Fibroblast of mammary gland (primary cell): ENCODE measurements at places on chromosomes 11 and 22.

DNA sequence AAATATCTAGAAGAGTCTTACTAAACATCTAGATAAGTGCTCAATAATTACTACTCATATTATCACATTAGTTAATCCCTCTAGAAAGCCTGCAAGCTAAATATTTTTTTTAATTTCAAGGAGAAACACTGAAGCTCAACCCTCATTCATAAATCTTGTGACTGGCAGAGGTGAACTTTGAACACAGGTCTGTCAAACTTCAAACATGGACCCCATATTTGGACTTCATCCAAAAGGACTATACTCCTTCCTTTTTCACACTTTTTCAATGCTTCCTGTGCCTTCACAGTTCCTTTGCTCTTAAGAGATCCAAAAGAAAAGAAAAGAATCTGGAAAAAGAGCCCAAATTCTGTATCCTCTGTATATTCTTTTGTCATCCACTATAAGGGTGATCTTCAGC, 28.3 kb upstream of the OR9G4 start:
- DNase-seq: no peak

DNA sequence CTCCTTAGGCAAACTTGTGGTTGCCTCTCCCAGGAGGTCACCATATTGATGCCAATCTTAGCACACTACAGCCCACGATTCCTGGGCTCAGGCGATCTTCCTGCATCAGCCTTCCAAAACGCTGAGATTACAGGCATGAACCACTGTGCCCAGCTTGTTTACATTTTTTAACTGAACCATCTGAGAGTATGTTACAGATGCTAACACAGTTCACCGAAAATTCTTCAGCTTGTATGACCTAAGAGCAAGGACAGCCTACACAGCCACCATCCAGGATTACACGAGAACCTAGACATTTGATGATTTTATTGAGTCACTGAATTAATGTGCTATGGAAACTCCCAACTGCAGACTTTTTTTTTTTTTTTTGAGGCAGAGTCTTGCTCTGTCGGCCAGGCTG, 5.8 kb upstream of the LGALS1 start:
- peak; percentile 59 for DNase-seq

DNA sequence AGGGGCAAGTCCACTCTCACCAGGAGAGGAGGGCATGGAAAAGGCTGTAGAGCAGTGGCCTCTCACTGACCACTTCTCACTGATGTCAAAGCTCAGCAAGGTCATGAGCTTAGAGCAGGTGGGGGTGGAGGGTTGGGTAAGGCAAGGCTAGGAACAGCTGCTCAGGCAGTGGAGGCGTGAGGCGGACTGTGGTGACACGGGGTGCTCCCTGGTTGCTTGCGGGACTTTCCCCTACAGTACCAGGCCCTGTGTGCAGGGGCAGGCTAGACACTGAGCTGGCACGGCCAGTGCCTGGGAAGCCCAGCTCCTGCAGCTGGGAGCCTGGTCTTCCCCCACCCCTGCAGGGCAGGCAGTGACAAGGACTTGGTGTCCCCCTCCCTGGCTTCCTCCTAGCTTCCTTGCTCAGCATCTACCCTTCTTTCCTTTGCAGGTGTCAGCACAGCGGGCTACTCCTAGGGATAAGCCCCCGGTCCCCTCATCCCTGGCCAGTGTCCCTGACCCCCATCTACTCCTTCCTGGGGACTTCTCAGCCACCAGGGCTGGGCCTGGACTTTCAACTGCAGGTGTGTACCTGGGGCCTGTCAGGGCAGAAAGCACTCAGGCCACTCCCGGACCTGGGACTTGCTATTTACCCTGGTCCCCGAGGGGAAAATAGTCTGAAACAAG, 45.6 kb downstream of the PISD start:
- no peak for DNase-seq

DNA sequence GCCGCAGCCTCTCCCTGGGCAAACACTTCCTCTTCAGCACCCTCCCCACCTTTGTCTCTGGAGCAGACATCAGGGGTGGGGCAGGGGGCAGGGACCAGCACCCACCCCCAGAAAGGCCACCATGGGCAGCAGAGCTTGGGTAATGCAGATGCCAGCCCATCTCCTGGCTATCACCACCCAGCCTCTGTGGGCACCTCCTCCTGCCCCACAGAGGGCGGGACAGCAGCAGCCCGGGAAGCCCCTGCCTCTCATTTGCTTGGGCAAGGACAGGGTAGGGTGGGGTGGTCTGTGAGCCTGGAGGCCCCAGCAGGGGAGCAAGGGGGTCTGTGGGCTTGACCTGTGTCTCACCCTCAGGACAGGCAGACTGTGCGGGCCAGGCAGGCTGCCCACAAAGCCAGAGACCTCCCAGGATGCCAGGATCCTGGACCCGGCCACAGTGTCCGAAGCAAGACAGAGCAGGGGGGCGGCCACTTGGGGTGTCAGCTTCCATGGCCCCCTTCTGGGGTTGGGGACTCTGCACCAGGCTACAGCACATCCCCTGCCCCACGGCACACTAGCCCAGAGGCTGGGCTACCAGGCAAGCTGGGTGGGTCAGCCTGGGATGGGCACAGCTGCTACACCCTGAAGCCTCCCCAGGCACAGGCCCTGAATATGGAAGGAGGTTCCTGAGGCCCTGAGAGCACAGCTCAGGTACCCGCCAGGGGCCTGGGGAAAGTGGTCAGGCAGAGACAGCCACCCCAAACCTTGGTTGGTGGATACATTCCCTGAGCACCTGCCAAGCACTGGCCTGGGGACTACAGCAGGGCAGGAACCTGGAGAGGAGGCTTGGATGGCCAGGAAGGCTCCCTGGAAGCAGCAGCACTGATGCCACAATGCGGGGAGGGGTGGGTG, 4.5 kb downstream of the RNH1 start:
- no peak for DNase-seq

GRCh38 chr11:117701781-117702180, 95.2 kb downstream of the DSCAML1 start:
- DNase-seq: no peak

DNA sequence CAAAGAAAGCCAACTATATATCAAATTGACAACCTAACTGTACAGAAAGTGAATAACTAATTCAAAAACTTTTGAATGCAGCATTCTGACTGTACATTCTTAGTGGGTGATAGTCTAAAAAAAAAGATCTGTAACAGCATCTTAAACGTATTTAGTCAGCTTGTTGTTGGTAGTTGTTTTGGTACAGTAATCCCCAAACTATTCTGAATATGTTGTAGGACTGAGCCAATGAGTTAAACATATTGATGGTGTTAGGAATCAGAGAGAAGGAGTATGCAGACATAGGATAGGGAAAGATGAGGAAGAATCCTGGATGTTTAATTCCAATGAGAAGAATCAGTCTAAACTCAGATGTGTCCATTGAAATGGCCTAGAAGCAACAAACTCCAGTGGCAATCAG, 41.9 kb upstream of the KIRREL3 start:
- peak; percentile 15 for DNase-seq

GRCh38 chr22:26174280-26174679, 5.0 kb downstream of the SEZ6L start:
- DNase-seq: no peak

- DNase-seq: no peak
Observed at GRCh38 chr22:39298241-39298987, 21.0 kb downstream of the RPL3 start.

DNA sequence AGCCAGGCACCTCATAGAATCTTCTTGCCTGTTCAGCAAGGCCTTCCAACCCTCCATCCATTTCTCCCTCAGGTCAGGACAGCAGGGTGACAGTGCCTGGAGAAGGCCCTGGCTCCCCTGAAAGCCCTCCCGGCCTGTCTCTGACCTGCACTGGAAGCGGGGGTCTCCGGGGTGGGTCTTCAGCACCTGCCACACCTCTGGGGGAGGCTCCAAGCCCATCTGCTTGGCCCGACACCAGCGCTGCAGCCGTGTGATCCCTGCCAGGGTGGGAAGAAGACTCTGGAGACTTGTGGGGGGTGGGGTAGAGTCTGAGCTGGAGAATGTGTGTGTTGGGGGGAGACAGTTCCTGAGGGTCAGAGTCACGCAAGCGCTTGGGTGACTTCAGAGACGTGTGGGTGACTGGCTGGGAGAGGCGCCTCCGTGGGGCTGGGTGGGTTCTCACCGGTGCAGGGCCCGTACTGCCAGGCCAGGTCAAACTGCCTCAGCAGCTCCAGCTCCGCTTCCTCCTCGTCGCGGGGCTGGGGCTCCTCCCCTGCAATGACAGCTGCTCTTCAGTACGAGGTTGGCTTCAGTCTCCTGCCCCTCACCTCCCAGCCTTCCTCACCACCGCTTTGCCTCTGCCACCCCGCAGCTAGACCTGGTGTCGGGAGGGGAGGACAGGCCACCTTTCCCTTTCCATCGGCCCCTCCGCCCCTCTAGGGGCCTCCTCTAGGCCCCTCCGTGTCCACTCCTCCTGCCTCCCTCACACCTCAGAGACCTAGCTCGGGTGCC, 615 bp downstream of the POLD4 start:
- no peak for DNase-seq

DNA sequence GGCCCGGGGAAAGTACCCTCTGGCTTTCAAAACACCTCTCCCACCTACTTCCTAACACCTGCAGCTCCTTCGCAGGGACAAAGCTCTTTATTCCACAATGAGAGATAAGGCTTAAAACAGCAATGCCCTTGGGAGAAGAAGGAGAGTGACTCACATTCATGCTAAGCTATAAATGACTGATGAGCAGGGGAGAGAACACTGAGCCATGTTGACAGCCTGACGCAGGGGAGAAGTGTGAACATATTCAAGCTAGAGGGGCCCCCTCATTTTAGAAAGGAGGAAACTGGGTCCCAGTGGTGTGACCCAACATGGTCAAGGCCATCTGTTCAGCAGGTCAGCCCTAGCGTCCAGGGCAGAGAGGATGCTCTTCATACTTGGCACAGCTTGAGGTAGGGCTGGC, 171.8 kb downstream of the DSCAML1 start:
- DNase-seq: no peak

GRCh38 chr11:91495837-91496236, 728.8 kb upstream of the FAT3 start:
- no peak for DNase-seq

GRCh38 chr22:46240907-46241306, 9.2 kb downstream of the CDPF1 start:
- no peak for DNase-seq

DNA sequence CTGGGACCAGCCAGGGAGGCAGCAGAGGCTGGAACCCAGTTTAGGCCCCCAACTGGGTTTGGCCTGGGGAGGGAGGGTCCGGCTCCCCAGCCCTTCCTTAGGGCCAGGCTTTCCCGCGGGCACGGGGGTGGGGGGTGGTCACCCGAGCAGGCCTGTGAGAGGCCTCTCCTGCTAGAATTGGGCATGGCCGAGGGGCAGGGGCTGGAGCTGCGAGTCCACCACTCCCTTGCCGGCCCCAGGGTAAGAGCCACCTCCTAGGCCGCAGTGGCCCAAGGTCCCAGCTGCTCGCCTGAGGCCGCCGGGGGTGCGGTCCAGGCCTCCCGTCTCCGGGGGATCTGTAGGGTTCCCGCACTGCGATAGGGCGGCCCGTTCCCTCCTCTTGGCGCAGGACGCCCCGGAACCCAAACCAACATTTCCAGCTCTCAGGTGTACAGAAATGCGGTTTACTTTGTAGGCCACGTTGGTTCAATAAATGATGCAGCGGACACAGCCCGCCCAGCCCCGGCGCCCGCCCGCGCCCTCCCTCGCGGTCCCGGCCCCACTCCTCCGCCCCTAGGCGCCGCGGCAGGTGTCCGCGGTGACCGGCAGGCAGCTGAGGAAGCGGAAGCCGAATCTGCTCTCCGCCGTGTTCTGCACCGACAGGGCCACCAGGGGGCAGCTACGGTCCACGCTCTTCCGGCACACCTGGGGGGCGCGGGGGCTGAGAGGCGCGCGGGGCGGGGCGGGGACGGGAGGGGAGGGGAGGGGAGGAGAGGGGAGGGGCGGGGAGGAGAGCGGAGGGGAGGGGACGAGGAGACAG, 5.9 kb downstream of the LMNTD2 start:
- DNase-seq: peak; percentile 22

DNA sequence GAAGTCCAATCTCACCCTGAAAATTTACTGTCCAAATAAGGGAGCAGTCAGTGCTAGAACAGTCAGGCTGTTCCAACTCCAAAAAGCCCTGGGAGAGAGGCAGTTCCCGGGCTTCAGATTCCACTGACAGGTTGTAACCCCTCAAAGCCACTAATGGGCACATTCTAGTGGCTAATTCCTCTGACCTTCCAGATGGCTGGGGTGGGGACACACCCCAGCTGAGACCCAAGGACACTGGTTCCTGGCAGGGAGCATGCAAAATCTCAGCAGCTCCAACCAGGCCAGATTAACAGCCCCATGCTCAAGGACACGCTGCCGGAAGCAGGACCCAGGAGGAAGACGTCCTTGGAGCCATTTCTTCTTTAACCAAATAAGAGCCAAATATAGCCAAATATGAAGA, 92.7 kb downstream of the RPL27A start:
- no peak for DNase-seq

DNA sequence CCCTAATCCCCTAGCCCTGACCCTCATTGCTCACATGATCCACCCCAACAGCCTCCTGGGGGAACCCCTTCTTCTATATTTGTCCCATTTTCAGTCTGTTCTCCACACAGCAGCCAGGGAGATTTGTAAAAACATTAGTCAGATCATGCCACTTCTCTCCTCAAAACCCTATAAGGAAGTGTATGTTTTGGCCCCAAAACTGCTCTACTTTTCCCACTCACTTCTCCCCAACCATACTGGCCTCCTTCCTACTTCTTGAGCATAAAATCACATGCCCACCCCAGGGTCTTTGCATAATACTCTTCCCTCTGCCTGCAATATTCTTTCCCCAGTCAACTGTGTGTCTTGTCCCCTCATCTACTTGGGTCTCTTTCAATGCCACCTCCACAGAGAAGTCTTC, 4.7 kb upstream of the SLC22A12 start:
- no peak for DNase-seq

GRCh38 chr11:46894961-46895360, 23.4 kb downstream of the LRP4 start:
- DNase-seq: no peak

DNA sequence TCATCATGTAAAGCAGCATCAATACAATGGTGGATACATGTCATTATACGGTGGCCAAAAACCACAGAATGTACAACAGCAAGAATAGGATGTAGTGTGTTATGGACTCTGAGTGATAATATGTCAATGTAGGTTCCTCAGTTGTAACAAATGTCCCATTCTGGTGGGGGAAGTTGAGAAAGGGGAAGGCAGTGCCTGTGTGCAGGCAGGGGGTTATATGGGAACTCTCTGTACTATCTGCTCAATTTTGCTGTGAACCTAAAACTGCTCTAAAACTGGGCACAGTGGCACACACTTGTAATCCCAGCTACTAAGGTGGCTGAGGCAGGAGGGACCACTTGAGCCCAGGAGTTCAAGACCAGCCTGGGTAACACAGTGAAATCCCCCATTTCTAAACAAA, 5.9 kb downstream of the CHKA start:
- no peak for DNase-seq

DNA sequence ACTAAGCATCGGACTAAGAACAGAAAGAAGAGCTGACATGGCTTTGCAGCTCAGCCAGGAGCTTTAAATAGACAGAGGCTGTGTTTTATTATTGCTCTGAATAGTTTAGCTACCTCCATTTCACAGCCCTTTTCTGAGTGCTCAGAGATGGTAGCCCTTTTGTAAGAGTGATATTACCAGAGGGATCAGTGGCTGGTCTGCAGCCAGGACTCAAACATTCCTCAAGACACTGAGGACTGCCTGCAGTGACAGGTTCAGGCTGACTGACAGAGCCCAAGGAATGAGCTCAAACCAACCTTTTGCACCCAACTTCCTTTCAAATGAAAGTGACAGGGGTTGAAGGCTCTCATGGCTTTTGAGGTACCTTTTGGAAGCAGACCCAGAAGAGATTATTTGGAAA, 189.0 kb downstream of the DDX10 start:
- DNase-seq: no peak

- no peak for DNase-seq
Observed at GRCh38 chr11:44028401-44028800, 19.4 kb upstream of the ACCSL start.
